Gastroesophageal sphincter (tissue), 4 donors: ENCODE measurements at places on chromosomes 12 and 14.

DNA sequence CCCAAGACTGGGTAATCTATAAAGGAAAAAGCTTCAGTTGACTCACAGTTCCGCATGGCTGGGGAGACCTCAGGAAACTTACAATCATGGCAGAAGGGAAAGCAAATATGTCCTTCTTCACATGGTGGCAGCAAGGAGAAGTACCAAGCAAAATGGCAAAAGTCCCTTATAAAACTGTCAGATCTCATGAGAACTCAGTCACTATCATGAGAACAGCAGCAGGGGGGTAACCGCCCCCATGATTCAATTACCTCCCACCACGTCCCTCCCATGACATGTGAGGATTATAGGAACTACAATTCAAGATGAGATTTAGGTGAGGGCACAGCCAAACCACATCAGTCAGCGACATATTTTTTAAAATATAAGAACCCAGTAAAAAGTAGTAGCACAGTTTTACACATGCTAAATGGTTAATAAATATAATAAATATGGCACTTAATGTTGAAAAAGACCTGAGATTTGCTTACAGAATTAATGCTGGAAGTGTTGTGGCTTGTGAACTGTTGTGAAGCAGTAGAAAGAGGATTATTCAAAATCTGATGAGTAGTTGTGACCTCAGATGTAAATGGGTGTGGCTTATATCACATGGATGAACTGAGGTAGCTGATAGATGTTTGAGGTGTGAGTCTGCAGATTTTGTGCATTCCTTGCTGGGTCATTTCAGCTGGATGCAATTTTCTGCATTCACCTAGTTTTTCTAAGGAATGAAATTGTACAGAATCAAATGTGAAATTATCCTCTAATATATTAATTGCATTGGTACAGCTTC, 46.9 kb upstream of the CHPT1 start:
- no peaks in the 10 kb centered on the region for H3K27me3 ChIP-seq
- ATAC-seq = no peak
- H3K36me3 ChIP-seq = no peaks in the 10 kb centered on the region
- no peak overlapping the region for H3K27ac ChIP-seq

GRCh38 chr14:74705613-74706500, 7.0 kb downstream of the AREL1 start:
- no peak overlapping the region for H3K27ac ChIP-seq
- H3K4me3 ChIP-seq = no peak overlapping the region
- H3K27me3 ChIP-seq = no peaks in the 10 kb centered on the region
- ATAC-seq = no peak
- no peaks in the 10 kb centered on the region for H3K36me3 ChIP-seq
- H3K4me1 ChIP-seq = peaks cover 13% of the 10 kb centered on the region

DNA sequence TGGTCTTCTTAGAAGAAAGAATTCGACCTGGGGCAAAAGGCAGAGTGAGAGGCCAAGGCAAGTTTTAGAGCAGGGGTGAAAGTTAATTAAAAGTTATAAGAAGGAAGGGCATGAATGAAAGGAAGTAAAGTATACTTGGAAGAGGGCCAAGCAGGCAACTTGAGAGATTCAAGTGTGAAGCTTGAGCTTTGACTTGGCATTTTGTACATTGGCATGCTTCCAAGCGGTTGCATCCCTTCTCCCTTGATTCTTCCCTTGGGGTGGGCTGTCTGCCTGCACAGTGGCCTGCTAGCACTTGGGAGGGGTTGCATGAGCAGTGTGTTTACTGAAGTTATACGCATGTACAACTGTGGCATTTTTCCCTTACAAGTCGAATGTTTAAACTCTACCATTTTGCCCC, 74.8 kb upstream of the MGAT4C start:
- ATAC-seq = no peak
- no peaks in the 10 kb centered on the region for H3K4me1 ChIP-seq
- H3K27ac ChIP-seq = no peak overlapping the region
- no peaks in the 10 kb centered on the region for H3K36me3 ChIP-seq

DNA sequence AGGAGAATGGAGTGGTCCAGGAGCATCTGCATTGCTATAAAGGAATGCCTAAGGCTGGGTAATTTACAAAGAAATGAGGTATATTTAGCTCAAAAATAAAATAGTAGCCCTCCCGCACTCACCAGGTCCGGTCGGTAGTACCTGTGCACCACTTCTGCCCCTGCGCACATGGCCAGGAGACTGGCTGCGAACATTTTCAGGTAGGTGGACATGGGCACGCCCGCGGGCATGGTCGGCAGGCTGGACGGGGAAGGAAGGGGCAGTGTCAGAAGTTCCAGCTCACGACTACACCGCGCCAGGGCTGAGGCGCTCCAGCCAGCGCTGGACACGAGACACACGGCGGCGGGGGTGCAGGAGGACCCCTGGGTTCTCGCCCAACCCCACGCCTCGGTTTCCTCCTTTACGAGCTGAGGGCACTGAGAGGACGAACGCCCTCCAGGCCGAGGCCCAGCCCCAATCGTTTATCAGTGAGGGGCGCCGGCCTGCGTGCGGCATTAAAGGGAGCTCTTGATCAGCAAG, 9.1 kb upstream of the TDG start:
- H3K4me3 ChIP-seq = peak overlapping the region; percentile 82
- H3K36me3 ChIP-seq = no peaks in the 10 kb centered on the region
- peak overlapping the region; percentile 92 for H3K27ac ChIP-seq
- no peaks in the 10 kb centered on the region for H3K27me3 ChIP-seq

- H3K4me1 ChIP-seq = peaks cover 3% of the 10 kb centered on the region
- no peak for ATAC-seq
- H3K36me3 ChIP-seq = no peaks in the 10 kb centered on the region
- no peaks in the 10 kb centered on the region for H3K27me3 ChIP-seq
- H3K4me3 ChIP-seq = no peak overlapping the region
- peak overlapping the region; percentile 66 for H3K27ac ChIP-seq
Measured at GRCh38 chr12:22409377-22410164, 75.1 kb upstream of the ST8SIA1 start.

- no peak for ATAC-seq
- no peak overlapping the region for H3K27ac ChIP-seq
- H3K4me1 ChIP-seq = no peaks in the 10 kb centered on the region
- no peaks in the 10 kb centered on the region for H3K36me3 ChIP-seq
- H3K27me3 ChIP-seq = no peaks in the 10 kb centered on the region
Measured at GRCh38 chr12:44389038-44389437, 487.1 kb downstream of the NELL2 start.

GRCh38 chr12:40229690-40230651, 5.2 kb downstream of the LRRK2 start:
- H3K4me1 ChIP-seq = no peaks in the 10 kb centered on the region
- H3K27ac ChIP-seq = no peak overlapping the region
- ATAC-seq = no peak

DNA sequence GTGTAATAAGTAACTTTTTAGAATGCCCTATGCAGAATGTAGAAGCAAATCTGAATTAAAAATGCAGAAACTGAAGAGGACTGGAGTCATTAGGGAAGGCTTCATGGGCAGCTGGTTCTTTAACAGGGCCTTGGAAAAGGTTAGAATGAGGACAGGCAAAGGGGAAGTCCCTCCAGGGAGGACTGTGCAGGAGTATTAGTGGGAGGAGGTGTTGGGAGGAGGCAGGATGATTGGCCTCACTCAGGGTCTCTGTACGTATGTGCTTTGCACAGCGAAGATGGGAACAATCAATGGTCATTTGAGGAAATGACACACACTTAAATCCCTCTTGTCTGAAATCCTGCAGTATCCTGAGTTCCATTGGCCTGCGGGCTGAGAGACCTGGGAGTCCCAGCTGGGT, 119.7 kb downstream of the PTCSC3 start:
- ATAC-seq = no peak
- no peaks in the 10 kb centered on the region for H3K4me1 ChIP-seq
- no peak overlapping the region for H3K4me3 ChIP-seq
- H3K27me3 ChIP-seq = no peaks in the 10 kb centered on the region
- H3K27ac ChIP-seq = no peak overlapping the region
- no peaks in the 10 kb centered on the region for H3K36me3 ChIP-seq

- H3K36me3 ChIP-seq = no peaks in the 10 kb centered on the region
- H3K4me3 ChIP-seq = no peak overlapping the region
- ATAC-seq = no peak
- H3K27me3 ChIP-seq = no peaks in the 10 kb centered on the region
Measured at GRCh38 chr14:88533064-88533602, 21.7 kb downstream of the PTPN21 start.

GRCh38 chr14:24609655-24610344, at the start of gene GZMH:
TSS of gene GZMH (minus strand) at chr14:24609685. CDS start at chr14:24609613, 72 bp downstream.
- no peaks in the 10 kb centered on the region for H3K4me1 ChIP-seq
- no peak within 1 kb of the TSS for H3K4me3 ChIP-seq
- H3K27ac ChIP-seq = no peak within 1 kb of the TSS
- no peaks in the 10 kb centered on the region for H3K36me3 ChIP-seq

DNA sequence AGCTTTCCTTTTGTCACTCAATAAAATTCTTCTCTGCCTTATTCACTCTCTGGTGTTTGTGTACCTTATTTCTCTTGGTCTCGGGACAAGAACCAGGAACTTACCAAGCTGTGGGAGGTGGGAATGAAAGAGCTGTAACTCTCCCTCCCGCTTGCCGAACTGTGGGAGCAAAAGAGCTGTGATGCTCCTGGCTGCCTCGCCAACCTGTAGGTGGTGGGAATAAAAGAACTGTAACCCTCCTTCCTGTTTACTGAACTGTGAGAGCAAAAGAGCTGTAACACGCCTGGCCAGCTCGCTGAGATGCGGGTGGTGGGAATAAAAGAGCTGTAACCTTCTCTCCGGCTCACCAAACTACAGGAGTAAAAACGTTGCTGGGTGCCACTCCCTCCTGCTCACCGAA, 314.1 kb upstream of the LRIG3 start:
- H3K4me3 ChIP-seq = no peak overlapping the region
- H3K4me1 ChIP-seq = no peaks in the 10 kb centered on the region
- ATAC-seq = no peak
- no peaks in the 10 kb centered on the region for H3K27me3 ChIP-seq
- no peak overlapping the region for H3K27ac ChIP-seq
